ENCODE measurements at places on chromosomes 13 and 19. TPM values are rescaled to one million over a fixed set of nuclear protein-coding genes. Genes with fewer than 3 reads are reported as not detected.

ZNF850 gene
- total RNA-seq: 3.8 TPM

LILRA2 gene
- not detected for total RNA-seq

AMER2 gene
- not detected for total RNA-seq

KCTD15 gene
- 19.8 TPM for total RNA-seq

ZNF737 gene
- 11.1 TPM for total RNA-seq

ZNF723 gene
- total RNA-seq: not detected

NPAS1 gene
- 0.78 TPM for total RNA-seq

KLF12 gene
- total RNA-seq: 25.2 TPM

ZNF610 gene
- total RNA-seq: 3.7 TPM

C19orf85 gene
- total RNA-seq: not detected

PRSS57 gene
- not detected for total RNA-seq

SHD gene
- total RNA-seq: not detected

SUGP2 gene
- total RNA-seq: 34.7 TPM

CRLF1 gene
- 49.8 TPM for total RNA-seq

IL11 gene
- total RNA-seq: 1.2 TPM

FPR3 gene
- not detected for total RNA-seq

ECSIT gene
- total RNA-seq: 15.0 TPM

POLD1 gene
- total RNA-seq: 10.5 TPM

SETDB2 gene
- 29.0 TPM for total RNA-seq

PRRG2 gene
- 0.26 TPM for total RNA-seq

OR4F17 gene
- not detected for total RNA-seq

POSTN gene
- 98.8 TPM for total RNA-seq

SPINT2 gene
- total RNA-seq: 29.1 TPM

CYP4F3 gene
- not detected for total RNA-seq

CASP14 gene
- total RNA-seq: not detected

SYDE1 gene
- total RNA-seq: 33.3 TPM

ZNF570 gene
- total RNA-seq: 12.3 TPM

CAPN12 gene
- 0.13 TPM for total RNA-seq

NEK3 gene
- 13.6 TPM for total RNA-seq

ENOX1 gene
- 0.65 TPM for total RNA-seq
